Testis (tissue), 5 donors: ENCODE measurements at places on chromosomes 6 and 20. TPM values are rescaled to one million over a fixed set of nuclear protein-coding genes. Genes with fewer than 3 reads are reported as not detected.

DNA sequence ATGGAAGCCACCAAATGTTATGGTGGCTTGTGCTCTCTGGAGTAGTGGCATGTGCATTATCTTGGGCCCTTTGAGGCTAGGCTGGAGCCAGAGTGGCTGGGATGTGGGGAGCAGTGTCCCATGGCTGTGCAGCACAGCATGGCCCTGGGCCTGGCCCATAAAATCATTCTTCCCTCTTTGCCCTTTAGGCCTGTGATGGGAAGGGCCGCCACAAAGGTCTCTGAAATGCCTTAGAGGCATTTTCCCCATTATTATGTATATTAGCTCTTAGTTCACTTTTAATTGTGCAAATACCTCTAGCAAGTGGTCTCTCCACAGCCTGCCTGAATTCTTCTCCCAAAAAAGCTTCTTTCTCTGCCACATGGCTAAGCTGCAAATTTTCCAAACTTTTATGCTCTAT, 297.3 kb upstream of the IRAK1BP1 start:
- no peak for DNase-seq
- no peak overlapping the region for H3K27ac ChIP-seq
- H3K36me3 ChIP-seq: no peaks in the 10 kb centered on the region
- no peaks in the 10 kb centered on the region for H3K4me1 ChIP-seq
- H3K4me3 ChIP-seq: no peak overlapping the region

GRCh38 chr6:32941214-32941768, 463 bp upstream of the HLA-DMB start:
- peaks cover 3% of the 10 kb centered on the region for H3K4me1 ChIP-seq
- no peaks in the 10 kb centered on the region for H3K27me3 ChIP-seq
- no peaks in the 10 kb centered on the region for H3K36me3 ChIP-seq
- no peak for DNase-seq
- no peak overlapping the region for H3K4me3 ChIP-seq

GRCh38 chr6:15996030-15996429, 132.9 kb upstream of the MYLIP start:
- H3K4me1 ChIP-seq: peaks cover 13% of the 10 kb centered on the region
- no peak overlapping the region for H3K27ac ChIP-seq
- H3K36me3 ChIP-seq: no peaks in the 10 kb centered on the region
- H3K27me3 ChIP-seq: no peaks in the 10 kb centered on the region
- no peak for DNase-seq

GRCh38 chr6:164436976-164437375, 872.4 kb downstream of the C6orf118 start:
- no peaks in the 10 kb centered on the region for H3K36me3 ChIP-seq
- no peaks in the 10 kb centered on the region for H3K4me1 ChIP-seq
- no peak overlapping the region for H3K4me3 ChIP-seq
- H3K27me3 ChIP-seq: no peaks in the 10 kb centered on the region

DNA sequence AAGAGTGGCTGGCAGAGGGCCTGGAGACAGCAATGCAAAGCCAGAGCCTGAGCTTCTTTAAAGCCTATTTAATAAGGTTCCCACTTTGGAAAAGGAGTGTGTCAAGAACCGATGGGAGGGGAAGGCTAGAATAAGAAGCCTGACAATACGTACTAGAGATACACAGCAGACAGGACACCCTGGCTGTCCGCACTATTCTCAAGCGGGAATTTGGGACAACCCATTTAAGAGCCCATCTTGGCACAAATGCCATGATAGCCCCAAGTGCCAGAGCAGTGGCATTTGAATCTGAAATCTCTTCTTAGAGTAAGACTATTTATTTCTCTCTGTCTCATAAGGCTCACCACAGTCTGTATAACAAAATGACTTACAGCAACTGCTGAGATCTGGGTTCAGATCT, 3.1 kb downstream of the GMDS start:
- no peak for DNase-seq
- H3K27me3 ChIP-seq: no peaks in the 10 kb centered on the region
- H3K4me3 ChIP-seq: no peak overlapping the region
- peaks cover 5% of the 10 kb centered on the region for H3K4me1 ChIP-seq
- no peak overlapping the region for H3K27ac ChIP-seq

DNA sequence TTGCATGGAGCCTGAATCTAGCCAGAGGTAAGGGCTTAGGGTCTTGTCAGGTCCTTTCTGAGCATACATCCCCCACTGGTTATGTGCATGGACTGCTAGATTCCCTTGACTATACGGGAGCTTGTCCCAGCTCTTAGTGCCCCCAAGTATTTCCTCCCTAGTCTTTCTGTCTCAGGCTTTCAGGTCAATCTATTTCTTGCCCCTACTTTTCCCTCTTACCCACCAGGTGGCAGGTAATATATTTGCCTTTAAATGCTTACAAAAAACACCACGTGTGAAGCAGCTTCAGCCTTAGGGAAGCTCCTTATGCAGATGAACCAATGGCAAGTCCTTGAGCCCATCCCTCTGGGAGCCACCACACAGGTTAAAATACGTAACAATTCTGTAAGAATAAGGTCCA, 454.2 kb downstream of the GRIK2 start:
- DNase-seq: no peak
- H3K4me1 ChIP-seq: no peaks in the 10 kb centered on the region
- H3K36me3 ChIP-seq: no peaks in the 10 kb centered on the region
- H3K4me3 ChIP-seq: no peak overlapping the region

DNA sequence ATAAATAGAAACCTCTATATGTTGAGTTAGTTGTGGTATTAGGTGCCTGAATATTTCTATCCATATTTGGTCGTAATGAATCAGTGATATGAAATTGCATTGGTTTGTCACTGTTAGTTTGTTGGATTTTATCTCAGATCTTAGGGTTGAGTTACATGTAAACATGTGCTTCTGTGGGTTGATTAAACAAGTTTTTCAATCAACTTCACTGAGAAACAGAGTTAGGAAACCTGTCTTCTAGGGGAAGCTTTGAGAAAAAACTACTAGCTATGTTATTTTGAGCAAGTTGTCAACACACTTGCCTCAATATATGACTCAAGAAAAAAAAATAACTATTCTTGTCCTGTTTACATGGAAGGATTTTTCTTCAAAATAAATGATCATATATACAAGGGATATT, 14.8 kb upstream of the ADGB start:
- H3K4me1 ChIP-seq: no peaks in the 10 kb centered on the region
- H3K36me3 ChIP-seq: no peaks in the 10 kb centered on the region
- H3K27me3 ChIP-seq: no peaks in the 10 kb centered on the region
- DNase-seq: no peak
- no peak overlapping the region for H3K27ac ChIP-seq
- H3K4me3 ChIP-seq: no peak overlapping the region

- H3K27me3 ChIP-seq: no peaks in the 10 kb centered on the region
- no peak for DNase-seq
- H3K27ac ChIP-seq: no peak overlapping the region
Observed at GRCh38 chr6:126812651-126813050, 305.8 kb upstream of the RSPO3 start.

- no peak overlapping the region for H3K4me3 ChIP-seq
- no peaks in the 10 kb centered on the region for H3K4me1 ChIP-seq
- no peaks in the 10 kb centered on the region for H3K27me3 ChIP-seq
- H3K36me3 ChIP-seq: no peaks in the 10 kb centered on the region
- DNase-seq: no peak
Observed at GRCh38 chr6:38143191-38144150, 323.9 kb downstream of the ZFAND3 start.

GRCh38 chr6:33684428-33684896, 27.0 kb downstream of the UQCC2 start:
- H3K4me3 ChIP-seq: no peak overlapping the region
- no peaks in the 10 kb centered on the region for H3K36me3 ChIP-seq
- peaks cover 17% of the 10 kb centered on the region for H3K4me1 ChIP-seq
- H3K27ac ChIP-seq: peak overlapping the region; percentile 37
- H3K27me3 ChIP-seq: no peaks in the 10 kb centered on the region
- DNase-seq: no peak

DNA sequence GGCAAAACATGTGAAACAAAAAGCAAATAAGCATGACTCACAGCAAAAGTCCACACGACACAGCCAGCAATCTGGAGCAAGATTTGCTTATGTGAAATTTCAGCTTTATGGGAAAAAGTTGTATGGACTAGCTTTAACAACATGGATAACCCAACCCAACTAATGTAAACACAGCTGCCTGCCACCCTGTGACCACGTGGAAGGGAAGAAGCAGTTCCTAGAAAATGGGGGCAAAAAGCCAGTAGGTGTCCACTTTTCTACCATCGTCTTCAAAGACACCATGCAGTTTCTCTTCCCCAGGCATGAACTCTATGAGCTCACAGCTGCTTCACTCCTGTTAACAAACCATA, 425.4 kb upstream of the RNF217 start:
- H3K4me3 ChIP-seq: no peak overlapping the region
- H3K36me3 ChIP-seq: no peaks in the 10 kb centered on the region
- no peaks in the 10 kb centered on the region for H3K4me1 ChIP-seq
- H3K27ac ChIP-seq: no peak overlapping the region

DNA sequence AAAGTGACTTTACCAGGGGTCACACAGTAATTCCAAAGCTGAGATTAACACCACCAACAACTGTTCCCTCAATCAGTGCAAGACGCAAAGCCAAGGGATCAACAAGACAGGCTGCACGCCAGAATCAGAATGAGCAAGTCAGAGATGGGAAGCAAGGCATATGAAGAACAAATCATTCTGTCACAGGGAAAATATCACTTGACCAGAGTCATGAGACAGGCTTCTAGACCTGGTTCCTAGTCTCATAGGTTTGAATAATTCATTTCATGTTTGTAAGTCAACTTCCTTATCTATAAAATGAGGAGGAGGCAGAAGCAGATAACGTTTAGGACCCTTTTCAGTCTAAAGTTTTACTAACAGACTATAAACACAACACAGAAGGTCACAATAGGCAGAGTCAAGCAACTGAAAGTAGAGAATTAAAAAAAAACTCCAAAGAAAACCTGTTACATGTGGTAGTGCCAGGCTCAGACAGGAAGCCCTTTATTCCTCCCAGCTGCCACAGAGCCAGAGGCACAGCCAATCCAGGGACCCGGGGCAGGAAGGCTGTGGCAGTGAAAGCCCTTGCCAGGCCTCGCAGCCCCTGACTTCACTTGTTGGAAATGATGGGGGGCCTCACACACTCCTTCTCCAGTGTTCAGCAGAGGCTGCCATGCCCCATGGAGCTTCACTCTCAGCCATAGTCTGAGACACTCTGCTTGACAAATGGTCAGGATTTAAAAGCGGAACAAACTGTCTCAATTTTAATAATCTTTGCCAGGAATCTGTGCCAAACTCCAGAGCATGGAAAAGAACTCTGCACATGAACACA, 29.2 kb upstream of the DST start:
- H3K4me1 ChIP-seq: peaks cover 9% of the 10 kb centered on the region
- no peaks in the 10 kb centered on the region for H3K36me3 ChIP-seq
- H3K27me3 ChIP-seq: no peaks in the 10 kb centered on the region
- no peak overlapping the region for H3K4me3 ChIP-seq
- H3K27ac ChIP-seq: peak overlapping the region; percentile 21
- DNase-seq: peak; percentile 25

Gene FAM83B
- 1.6 TPM for total RNA-seq

Gene PTPRT
- 2.3 TPM for total RNA-seq

Gene RUNX2
- 2.9 TPM for total RNA-seq
